EL (cell line): ENCODE measurements at places on chromosomes 1 and 21.

GRCh38 chr1:84888753-84889152 lies 4.3 kb downstream of the LPAR3 start:
- no peak for DNase-seq

DNA sequence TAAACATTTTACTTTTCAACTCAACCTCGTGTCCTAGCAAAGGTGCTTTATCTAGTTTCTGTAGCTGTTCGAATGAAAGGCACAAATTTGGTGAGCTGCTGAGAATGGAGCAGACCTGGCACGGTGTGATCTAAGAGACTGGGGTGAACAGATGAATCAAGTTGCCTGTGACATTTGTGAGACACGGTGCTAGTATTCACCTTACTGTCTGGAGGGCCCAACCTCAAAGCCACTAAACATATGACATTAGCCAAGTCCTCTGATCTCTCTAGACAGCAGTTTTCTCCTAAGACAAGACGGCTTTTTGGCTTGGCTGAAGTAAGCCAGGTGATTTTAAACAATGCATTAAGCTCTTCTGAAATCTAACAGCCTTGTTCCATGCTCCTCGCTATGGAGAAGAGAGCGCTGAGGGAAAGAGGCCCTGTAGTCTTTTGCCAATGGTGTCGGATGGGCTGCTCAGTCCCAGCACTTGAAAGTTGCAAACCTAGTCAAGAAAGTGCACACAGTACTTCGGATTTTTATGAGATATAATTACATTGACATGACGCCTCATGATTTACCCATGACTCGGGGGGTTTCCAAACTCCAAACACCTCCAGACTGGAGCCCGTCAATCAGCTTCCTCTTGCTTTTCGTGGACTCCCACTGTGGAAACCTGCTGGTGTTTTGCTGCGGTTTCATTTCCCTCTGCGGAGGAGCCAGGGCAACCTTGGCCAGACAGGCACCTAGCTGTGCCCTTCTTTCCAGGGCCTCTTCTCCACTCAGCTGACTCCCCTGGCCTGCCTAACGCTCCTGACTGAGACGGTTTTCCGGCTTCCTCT lies 794 bp upstream of the TOR3A start:
- no peak for DNase-seq

GRCh38 chr1:25347556-25347955 lies 9.4 kb downstream of the TMEM50A start:
- DNase-seq = no peak

- DNase-seq = no peak
Observed at GRCh38 chr1:233662575-233663304, 48.8 kb downstream of the KCNK1 start.

GRCh38 chr1:6833804-6834203 lies 48.5 kb downstream of the CAMTA1 start:
- DNase-seq = no peak

- DNase-seq = no peak
Observed at GRCh38 chr1:245313576-245313975, 158.8 kb downstream of the KIF26B start.

DNA sequence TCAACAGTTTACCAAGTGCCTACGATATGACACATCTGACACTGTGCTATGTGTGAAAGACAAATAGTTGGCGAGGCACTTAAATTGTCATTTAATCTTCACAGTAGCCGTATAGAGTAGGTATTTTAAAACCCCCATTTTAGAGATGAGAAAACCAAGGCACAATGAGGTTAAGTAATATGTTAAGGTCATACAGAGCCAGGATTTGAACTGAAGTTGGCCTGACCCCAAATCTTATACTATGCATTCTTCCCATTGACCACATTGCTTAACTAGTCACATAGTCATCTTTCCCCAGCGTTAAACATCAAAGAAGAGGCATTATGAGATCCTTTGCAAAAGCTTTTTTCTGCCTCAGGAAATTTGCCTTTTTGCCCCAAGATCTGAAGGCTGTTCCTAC lies 3.9 kb downstream of the INKA2 start:
- no peak for DNase-seq

DNA sequence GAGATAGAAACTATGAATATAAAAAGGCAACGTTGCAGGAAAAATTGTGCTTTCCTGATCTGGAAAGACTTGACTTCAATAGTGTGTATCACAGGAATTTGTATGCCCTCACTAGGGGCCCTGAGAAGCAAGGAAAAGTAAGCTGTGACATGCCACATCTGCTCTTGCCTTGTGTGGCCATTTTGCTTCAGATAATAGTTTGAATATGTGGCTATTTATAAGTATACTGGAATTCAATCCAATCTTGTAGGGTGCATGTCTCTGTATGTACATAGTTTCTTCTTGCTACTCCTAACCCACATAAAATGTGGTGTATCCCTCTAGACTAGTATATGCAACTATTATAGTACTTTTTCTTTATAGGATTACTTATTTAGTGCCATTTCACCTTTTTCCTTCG lies 31.1 kb upstream of the SCYL3 start:
- DNase-seq = no peak

DNA sequence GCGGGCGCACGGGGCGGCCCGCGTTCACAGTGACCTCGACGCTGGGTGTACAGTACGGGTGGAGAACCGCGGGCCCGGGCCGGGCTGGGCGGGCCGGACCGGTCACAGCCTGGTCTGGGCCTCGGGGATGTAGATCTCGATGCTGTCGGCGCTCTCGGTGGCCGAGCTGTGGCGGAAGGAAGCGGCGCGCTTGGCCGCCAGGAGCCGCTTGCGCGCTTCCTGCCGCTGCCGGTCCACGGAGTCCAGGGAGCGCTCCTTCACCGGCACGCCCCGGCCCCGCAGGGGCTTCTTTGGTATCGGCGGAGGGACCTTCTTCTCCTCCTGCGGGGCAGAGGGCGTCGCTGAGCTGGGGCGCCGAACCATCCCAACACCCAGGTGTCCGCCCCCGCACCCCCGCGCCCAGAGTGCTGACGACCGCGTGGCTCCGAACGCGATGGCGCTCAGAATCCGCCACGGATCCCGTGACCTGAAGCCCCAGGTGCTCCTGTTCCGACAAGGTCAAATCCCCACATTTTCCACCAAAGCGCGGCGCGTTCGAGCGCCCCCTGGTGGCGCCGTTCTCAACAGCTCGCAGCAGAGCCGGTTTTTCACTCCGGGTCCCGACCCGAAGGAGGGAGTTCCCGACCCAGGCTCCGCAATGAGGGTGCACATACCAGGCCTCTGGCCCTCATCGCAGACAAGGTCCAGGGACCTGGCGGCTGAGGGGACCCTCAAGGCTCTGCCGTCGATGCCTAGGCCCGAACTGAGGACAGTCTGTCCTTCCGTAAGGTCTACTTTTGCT lies 6.6 kb upstream of the SMIM12 start:
- peak; percentile 68 for DNase-seq

- DNase-seq = peak; percentile 66
Observed at GRCh38 chr1:235831148-235831547, 35.6 kb downstream of the LYST start.

DNA sequence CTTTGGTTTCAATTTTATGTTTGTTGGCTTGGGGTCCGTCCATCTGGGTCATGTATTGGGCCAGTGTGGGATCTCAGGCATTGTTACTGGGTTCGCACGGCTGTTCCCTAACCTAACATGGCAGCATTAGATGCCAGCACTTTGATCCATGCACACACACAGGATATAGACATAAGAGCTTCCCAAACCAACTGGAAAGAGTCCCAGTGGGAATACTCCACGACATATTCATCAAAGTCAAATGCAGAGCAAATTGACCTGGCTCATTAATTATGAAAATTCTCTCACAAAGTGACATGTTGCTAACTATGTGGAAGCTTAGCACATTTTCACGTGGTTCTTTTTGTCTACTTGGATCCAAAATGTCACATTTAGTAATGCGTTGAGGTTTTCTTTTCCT lies 130.4 kb downstream of the SETD4 start:
- no peak for DNase-seq
